Neuronal stem cell (in vitro differentiated cells): ENCODE measurements at places on chromosomes 2 and 18.

- peak; percentile 50 for DNase-seq
These were observed 59.1 kb downstream of the TNS1 start for GRCh38 chr2:217943446-217944321.

GRCh38 chr2:137031731-137032130 is 266.4 kb downstream of the THSD7B start:
- no peak for DNase-seq

GRCh38 chr2:147873859-147874483 is 29.1 kb downstream of the ACVR2A start:
- no peak for DNase-seq

- no peak for DNase-seq
These were observed 85.6 kb downstream of the ZNF804A start for GRCh38 chr2:184683911-184684310.

- no peak for DNase-seq
These were observed 124.9 kb downstream of the ALK start for GRCh38 chr2:29796446-29796845.

GRCh38 chr2:85653996-85654395 is 14.0 kb downstream of the SFTPB start:
- no peak for DNase-seq

DNA sequence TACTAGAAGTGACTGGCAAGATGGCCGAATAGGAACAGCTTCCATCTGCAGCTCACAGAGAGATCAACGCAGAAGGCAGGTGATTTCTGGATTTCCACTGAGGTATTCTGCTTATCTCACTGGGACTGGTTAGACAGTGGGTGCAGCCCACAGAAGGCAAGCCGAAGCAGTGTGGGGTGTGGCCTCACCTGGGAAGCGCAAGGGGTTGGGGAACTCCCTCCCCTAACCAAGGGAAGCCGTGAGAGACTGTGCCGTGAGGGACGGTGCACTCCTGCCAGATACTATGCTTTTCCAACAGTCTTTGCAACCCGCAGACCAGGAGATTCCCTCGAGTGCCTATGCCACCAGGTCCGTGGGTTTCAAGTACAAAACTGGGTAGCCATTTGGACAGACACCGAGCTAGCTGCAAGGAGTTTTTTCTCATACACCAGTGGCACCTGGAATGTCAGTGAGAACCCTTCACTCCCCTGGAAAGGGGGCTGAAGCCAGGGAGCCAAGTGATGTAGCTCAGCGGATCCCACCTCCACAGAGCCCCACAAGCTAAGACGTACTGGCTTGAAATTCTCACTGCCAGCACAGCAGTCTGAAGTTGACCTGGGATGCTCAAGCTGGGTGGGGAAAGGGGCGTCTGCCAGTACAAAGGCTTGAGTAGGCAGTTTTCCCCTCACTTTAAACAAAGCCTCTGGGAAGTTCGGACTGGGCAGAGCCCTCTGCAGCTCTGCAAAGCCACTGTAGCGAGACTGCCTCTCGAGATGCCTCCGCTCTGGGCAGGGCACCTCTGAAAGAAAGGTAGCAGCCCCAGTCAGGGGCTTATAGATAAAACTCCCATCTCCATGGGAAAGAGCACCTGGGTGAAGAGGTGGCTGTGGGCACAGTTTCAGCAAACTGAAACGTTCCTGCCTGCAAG is 40.1 kb downstream of the PLEK start:
- no peak for DNase-seq

DNA sequence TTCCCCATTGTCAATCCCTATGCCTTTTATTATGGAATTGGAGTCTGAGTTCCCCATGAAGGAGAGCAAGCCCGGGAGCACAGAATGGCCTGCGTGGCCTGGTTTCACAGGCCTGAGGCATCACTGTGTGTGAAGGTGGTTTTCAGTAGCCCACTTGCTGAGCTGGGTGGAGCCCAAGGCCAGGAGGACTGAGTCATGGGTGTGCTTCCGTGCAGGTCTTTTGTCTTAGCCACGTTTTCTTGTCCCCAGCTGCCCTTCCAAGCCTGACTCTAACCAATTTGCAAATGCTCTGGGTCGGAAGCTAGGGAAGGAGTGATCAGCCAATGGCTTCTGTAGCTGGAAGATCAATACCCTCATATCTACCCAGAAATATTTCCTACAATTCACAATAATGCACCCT is 119.2 kb downstream of the MAPK4 start:
- no peak for DNase-seq

DNA sequence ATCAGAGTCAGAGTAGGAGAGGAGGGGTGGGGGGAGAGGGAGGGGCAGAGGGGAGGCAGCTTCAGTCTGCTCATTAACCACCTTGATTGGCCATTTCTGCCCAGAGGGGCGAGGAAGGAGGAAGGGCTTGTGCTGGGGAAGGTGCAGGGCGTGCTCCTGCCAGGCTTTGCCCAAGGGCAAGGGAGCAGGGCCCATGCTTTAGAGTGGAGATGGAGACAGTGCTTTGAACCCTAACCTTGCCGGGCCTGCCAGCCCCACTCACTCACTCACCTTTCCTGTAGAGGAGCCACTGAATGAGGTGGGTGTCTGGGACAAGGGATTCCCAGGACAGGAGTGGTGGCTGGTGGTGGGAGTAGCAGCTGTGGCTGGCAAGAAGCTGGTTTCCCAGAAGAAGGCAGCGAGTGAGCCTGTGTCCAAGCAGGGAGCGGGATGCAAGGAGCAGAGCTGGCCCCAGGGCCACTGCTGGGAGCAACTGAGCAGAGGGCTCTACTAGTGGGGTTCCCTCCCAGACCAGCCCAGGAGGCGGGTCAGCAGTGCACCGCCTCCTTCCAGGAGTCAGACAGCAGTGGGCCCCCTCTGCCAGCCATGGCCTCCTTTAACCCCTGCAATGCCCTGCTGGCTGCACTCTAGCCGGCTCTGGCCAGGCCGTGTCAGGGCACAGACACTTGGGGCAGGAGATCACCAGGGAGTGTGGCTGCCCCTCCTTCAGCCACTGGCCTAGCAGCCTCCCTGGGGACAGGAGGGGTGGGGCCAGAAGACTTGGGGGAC is 3.6 kb upstream of the RUFY4 start:
- DNase-seq = no peak

GRCh38 chr2:233331536-233331935 is 22.8 kb upstream of the DGKD start:
- no peak for DNase-seq

DNA sequence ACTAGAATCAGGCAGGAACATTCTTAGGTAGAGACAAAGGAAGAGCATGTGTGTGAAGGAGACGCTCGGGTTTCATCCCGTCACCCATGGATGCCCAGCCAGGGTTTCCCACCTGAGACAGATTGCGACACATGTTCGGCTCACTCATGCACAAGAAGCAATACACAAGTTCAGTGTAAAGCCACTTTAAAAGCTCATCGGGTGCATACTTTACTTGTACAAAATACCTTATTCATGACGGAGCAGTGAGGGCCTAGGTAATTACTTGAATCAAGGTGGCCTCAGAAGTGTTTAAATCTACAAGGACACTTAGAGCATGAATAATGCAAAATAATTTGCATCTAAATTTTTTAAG is 42.0 kb downstream of the ZEB2 start:
- no peak for DNase-seq

- no peak for DNase-seq
These were observed 69.3 kb upstream of the ITGB6 start for GRCh38 chr2:160269365-160269764.

GRCh38 chr2:186718122-186718521 is 24.3 kb downstream of the FAM171B start:
- no peak for DNase-seq

DNA sequence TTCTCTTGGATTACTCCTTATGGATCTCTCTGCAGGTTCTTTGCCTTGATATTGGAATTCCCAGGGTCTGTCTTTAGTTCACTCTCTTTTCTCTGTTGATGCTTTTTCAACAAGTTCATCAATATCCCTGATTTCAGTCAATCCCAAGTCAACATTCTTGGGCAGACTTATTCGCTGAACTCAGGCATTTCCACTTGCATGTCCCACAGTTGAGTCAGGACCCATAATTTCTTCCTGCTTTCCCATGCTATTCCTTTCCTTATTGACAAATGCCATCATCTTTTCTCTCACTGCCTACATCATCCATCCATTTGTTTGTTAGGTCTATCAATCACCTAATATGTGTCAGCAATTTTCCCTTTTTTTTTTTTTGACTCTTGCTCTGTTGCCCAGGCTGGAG is 11.6 kb downstream of the GPD2 start:
- DNase-seq = no peak

- no peak for DNase-seq
These were observed 766.2 kb downstream of the MBD2 start for GRCh38 chr18:53458268-53458667.

DNA sequence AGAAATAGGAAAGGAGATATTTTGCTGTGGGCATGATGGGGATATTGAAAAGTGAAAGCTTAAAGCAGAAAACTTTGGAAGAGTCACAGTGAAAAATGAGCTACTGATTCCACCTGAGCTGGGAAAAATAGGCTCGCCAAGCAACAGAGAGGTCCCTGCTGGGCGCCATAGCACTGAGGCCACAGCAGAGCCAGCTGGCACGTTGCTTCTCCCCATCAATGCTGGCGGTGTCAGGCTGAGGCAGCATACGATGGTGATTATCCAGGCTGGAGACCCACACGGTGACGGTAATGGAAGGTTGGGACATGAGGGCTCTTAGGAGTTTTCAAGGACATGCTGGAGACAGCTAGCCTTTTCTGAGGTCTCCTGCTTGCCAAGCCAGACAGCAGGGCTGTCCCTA is 25.8 kb upstream of the DTNB start:
- no peak for DNase-seq

DNA sequence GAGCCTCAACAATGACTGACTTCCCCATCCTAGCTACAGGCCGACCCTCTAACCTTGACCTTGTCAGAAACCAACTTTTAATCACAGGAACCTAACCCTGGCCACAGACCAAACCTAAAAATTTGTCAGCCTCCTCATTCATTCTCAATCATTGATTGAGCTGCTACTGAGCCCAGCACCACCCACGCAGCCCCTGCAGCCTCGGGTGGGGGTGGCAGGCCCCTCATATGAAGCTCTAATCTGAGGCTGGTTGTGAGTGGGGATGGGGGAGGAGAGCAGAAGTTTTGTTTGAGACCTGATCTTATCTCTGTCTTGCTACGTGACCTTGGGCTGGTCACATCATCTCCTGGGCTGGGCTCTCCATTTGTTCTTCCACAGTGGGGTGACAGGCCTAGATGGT is 99.5 kb upstream of the EPAS1 start:
- no peak for DNase-seq

DNA sequence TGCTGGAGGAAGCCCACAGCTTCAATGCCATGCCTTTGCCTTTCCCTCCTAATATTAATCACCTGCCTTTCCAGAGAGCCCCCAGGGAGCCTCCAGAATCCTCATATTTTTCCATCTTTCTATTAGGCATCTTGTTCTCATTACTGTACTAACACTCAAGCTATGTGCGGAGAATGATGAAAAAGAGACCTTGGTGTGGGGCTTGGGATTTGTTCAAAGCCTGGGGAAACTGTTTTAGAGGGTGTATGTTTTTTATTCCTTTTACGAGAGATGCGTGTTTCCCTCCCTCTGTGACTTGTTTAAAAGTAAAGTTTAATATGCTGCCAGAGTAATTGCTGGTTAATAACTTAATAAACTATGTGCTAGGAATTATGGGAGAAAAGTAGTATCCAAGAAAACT is 102.4 kb upstream of the ZFP36L2 start:
- DNase-seq = no peak

DNA sequence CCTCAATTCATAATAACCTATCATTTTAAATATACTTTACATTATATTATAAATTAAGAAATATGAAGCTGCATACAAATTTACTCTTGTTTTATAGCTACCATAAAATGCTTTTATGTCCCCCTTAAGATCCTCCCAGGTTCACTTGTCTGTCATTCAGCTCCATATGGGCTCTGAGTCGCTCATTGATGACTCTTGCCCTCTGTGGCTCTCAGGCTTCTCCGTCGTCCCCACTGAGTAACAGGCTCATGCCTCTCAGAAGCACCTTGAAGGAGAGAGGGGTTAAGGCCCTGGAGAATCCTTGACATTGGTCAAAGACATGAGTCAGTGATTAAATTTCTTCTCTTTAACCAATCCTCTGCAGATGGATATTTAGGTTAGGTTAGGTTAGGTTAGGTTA is 6.2 kb upstream of the MCM6 start:
- DNase-seq = no peak

GRCh38 chr18:48785091-48785614 is 165.6 kb downstream of the SMAD7 start:
- no peak for DNase-seq

GRCh38 chr2:158967114-158967730 is 1.2 kb upstream of the TANC1 start:
- no peak for DNase-seq

DNA sequence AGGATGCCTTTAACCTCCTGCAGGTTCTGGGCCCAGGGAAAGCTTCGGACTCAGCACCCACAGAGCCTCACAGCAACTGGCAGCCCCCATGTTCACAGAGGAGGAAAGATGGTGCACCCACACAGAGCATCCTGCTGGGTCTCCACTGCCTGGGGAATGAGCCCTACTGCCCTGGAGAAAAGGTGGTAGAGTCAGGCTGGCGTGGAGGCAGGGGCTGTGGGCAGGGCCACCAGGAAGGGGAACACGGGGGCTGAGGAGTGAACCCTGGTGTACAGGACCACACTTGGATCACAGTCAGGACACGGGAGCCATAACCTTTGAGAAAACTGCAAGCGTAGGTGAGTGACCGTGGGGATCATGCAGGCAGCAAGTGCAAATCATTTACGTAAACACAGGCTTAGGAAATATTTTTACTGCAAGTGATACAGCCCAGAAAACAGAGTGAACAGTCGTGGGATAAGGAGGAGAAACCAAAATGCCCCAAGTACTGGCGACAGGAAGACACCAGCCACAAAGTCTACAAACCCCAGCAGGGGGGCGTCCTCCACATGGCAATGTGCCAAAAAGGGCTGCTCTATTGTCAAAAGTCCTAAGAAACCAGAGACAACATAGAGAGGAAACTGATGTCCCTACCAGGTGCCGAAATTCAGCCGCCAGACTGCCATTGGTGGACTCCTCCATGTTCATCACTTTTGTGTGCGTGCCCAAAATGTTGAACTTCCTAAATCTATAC is 27.6 kb downstream of the STAT1 start:
- no peak for DNase-seq

DNA sequence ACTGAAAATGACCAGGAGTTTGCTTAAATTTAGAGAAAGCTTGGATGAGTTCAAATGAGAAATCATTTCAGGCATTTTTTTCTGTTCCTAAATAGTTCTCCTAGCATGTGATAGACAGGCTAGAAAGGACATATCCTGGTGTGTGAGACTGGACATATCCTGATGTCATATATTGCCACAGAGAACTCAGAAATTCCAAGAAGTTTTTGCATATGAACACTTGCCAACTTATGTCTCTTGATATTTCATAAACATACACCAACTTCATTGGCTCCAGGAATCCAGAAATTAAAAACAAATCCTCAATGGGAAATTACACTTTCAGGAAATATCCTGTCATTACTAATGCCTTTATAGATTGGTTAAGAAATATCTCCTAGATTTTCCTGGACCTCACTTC is 2.9 kb upstream of the SERPINB4 start:
- DNase-seq = no peak

GRCh38 chr2:108905176-108905575 is 83.8 kb downstream of the EDAR start:
- DNase-seq = no peak
